ENCODE measurements at places on chromosomes 1 and 21.

DNA sequence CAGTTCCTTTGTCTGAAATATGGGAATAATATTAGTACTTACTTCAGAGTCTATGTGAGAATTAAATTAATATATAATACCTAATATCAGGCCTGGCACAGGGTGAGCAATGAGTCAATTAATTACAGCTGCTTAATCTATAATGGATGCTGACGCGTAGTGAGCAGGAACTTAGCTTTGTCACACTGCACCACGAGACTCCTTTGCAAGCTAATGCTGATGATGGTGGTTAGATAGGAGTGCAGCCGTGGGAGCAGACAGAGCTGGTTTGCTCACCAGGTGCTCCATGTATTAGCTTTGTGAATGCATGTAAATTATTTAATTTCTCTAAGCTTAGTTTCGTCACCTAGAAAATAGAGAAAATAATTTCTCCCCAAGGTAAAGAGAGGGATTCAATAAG is 35.1 kb downstream of the KCNJ15 start:
- DNase-seq: no peak

- DNase-seq: no peak
These were observed 2.0 kb upstream of the TTC24 start for GRCh38 chr1:156577550-156577949.

- DNase-seq: peak; percentile 63
These were observed 13.8 kb upstream of the BOLA1 start for GRCh38 chr1:149885339-149886120.

DNA sequence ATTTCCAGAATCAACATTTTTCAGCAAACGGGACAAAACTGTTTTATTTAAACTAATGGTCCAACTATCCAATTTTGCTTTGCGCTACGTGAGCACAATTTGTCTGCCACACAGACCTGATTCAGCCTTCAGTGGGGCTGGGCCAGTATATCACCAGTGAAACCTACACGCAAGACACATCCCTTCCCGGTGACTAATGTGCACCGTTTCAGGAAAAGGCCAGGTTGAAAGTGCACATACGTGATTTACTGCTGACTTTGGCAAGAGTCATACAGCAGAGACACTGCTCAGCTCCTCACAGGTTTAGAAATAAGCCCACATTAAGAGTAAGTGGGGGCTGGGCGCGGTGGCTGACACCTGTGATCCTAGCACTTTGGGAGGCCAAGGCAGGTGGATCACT is 5.1 kb upstream of the TMEM51 start:
- no peak for DNase-seq

GRCh38 chr21:25826652-25827051 is 91.9 kb downstream of the GABPA start:
- no peak for DNase-seq

DNA sequence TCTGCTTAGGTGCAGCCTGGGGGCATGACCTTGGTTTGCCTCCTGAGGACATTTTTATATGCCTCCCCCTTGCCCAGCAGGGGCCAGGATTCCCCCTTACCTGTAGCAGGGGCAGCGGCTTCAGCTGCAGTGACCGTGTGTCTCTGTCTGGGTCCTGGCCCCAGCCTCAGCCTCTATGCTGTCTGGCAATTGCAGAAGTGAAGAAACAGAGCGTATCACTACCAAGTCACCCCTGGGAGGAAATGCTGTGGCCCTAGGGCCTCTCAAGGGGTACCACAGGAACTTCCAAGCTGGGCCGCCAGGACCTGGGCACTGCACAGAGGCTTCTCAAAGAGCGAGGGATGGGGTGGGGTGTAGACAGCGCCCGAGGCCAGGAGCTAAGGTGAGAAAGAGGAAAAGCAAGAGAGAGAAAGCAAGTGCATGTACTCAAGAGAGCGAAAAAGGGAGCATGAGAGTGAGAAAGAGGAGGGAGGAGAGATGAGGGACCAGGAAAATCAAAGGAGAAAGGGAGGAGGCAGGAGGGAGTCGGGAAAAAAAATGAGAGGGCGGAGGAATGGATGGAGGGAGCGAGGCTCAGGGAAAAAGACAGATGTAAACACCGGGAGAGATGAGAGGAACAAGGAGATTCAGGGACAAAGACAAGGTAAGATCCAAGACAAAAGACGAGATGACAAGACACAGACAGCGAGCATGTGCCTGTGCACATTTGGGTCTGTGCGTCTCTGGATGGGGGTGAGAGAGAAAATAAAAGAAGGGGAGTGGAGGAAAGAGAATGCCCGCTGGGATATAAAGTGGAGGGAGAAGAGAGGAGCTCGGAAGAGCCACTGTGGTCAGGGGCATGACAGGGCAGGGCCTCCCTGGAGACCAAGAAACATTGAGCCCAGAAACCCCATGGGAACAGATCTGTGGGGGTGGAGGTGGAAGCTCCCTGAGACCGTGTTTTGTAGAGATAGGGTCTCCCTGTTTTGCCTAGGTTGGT is at the start of gene PTAFR:
Gene PTAFR, minus strand, starts transcription at position 199 of the 979 bp plus-strand sequence. CDS start 25,669 bp downstream, outside the sequence.
- DNase-seq: no peak

- DNase-seq: no peak
These were observed 71.1 kb downstream of the EPB41 start for GRCh38 chr1:28985427-28985826.

DNA sequence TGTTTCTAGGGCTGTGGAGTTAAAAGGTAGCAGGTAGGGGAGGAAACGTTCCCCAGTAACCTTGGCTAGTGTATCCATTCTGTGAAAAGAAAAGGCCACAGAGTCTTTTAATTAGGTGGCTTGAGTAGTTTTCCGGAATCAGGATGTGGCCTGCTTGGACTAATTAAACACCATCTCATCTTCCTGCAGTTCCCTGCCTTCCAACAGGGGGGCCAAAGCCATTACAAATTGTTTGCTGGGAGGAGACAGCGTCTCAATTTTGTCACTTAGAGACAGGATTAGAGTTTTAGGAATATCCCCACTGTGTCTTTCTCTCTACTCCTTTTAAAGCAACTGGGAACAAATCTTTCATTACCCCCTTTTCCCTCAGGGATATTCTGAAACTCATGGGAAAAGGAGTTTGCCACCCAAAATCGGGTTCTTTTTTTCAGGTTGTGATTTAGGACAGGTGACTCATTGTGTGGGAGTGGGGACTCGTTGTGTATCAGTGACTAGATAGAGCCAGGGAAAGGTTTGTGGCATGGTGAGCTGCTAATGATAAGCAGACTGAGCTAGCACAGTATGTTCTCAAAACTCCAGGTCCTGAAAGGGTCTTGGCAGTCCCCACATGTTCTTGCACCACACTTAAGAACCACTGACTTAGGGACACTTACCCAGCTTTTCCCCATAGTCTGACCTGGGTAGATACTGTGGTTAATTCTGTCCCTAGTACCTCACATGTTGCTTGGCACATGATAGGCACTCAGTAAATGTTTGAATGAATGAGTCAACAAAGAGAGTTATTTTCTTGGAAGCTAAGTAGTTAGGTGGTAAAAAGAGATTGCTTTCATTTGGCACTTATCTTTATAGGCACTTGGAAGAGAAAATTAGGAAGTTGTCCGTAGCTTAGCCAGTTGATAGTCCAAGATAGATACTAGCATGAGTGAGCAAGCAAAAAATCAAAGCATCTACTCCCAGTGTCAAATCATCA is 22.5 kb downstream of the INTS3 start:
- no peak for DNase-seq

DNA sequence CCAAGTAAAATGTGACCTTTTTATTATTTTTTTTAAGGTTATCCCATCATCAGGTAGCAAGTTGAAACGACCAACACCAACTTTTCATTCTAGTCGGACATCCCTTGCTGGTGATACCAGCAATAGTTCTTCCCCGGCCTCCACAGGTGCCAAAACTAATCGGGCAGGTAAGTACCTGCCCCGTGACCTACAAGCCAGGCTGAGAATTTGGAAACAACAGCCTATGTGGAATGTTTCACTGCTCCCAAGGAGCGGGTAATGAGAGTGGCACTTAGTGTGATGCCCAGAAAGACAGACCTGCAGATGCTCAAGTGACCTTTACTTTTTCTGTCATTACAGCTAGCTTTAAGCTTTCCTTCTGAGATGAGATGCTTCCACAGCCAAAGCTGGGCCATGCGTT is 6.9 kb upstream of the BMP8A start:
- DNase-seq: no peak

DNA sequence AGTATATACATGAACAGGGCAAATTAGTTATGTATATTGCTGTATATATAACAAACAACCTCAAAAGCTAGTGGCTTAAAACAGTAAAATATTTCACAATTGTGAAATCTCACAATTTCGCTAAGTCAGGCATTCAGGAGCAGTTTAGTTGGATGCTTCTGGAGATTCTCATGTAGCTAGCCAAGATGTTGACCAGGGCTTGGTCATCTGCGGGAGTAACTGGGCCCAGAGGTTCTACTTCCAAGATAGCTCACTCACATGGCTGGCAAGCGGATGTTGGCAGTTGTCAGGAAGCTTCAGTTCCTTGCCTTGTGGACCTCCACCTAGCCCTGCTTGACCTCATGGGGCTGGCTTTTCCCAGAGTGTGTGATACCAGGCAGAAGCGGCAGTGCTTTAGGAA is 95.6 kb downstream of the TTC3 start:
- DNase-seq: no peak

- DNase-seq: no peak
These were observed 90.0 kb upstream of the TLR5 start for GRCh38 chr1:223233019-223233409.

DNA sequence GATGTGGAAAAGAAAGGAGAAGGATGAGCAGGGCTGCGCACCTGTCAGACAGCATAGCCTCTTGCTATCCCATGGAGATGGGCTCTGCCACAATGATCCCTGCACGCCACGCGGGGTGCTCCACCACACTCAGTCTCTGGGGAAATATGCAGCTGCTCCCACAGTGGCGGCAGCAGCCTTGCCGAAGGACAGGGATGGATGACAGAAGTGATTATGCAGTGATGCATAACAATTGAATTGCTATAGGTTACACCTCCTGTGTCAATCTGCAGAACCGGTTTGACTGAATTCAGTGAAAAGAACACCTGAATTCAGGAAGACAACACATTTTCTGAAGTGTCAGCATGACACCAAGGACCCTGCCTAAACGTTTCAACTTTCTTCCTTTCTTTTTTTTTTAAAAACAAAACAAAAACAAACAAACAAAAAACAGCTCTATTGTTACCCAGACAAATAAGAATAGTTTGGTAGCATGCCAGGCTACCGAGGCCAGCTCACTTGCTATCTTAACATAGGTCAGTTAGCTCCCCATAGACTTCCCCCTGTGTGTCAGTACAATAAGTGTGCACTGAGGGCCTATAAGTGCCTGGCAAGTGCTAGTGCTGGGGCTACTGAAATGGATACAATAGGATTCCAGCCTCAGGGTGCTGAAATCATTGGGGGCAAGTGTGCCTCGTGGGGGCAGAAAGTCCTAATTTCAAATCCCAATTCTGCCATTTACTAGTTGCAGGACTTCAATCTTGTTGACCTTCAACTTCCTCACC is 127.6 kb upstream of the LMO4 start:
- DNase-seq: no peak

GRCh38 chr1:219299420-219299819 is 125.7 kb downstream of the LYPLAL1 start:
- no peak for DNase-seq

DNA sequence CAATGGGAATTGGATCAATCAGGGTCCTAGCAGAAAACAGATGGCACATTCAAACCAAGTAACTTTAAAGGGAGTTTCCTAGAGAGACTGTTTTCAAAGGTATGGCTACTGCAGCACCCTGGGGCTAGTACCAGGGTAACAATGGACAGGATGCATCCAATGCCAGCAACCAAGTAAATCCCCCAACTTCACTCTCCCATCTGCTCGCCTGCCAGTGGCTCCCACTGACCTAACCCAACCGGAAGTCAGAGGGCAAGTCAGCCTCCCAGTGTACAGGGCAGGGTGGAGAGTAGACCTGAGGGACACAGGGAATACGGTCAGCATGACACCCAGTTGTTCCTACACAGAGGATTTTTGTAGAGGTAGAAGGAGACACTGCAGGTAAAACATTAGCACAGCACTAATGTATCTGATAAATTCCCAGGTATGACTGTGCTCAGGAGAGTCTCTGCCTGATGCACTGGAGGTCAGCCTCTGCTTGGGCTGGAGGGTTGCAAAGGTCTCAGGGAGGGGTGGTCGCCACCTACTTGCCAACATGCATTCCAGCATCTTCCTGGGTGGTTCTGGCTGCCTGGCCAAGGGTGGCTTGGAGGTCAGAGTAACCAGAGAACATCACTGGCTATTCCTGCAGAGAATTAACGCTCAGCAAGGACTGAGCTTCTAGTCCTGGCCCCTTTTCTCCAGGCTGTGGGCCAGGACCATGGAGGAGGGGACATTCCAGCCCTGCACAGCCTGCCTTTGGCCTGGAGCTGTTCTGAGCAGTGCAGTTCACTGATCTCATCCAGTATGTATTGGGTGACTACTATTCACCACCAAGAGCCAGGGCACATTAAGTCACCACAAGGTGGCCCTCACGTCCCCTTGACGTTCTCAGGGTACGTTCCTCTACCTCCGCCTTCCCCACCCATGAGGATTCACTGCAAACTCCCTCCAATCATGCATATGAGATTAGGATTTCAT is 5.1 kb upstream of the GJA4 start:
- no peak for DNase-seq

- DNase-seq: no peak
These were observed 94.2 kb downstream of the AK5 start for GRCh38 chr1:77375990-77376389.

GRCh38 chr1:175820456-175821025 is 77.1 kb upstream of the TNR start:
- DNase-seq: no peak

- DNase-seq: no peak
These were observed 53.6 kb upstream of the RUNX1 start for GRCh38 chr21:35102488-35103371.

DNA sequence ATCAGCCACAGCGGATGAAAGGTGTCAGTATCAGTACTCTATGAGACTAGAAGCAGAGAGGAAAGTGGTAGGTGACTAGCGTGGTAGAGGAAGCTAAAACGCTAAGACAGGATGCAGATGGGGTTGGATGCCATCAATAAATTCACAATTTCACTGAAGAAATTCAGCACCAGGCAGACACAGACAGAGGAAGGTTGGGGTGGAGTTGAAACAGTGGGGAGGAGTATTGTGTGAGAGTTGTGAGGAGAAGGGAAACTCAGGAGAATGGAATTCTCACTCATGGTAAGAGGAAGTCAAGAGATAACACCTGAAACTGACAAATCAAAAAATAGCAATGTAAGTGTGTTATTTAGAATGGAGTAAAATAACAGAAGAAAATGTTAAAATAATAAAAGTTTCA is 208.5 kb upstream of the DAB1 start:
- DNase-seq: no peak

DNA sequence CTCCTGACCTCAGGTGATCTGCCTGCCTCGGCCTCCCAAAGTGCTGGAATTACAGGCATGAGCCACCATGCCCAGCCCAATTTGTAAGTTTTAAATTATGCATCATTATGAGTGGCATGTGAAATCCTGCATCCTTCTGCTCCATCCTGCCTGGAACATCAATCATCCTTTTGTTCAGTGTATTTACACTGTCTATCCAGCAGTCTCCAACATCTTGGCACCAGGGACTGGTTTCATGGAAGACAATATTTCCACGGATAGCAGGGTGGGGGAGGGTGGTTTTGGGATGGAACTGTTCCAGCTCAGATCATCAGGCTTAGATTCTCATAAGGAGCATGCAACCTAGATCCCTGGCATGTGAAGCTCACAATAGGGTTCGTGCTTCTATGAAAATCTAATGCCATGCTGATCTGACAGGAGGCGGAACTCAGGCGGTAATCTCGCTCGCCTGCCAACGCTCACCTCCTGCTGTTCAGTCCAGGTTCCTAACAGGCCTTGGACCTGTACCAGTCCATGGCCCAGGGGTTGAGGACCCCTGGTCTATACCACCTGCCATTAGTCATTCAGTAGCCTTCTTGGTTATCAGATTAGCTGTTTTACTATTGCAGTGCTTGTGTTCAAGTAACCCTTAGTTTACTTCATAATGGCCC is 22.2 kb upstream of the TCEA3 start:
- no peak for DNase-seq

GRCh38 chr1:76084029-76084627 is 9.6 kb downstream of the ST6GALNAC3 start:
- no peak for DNase-seq

Measured in nucleus accumbens (tissue), 56 donors.